Stimulated activated CD4-positive, alpha-beta T cell treated with anti-CD3 and anti-CD28 coated beads, Interleukin-12 subunit alpha, Interleukin-12 subunit beta, amount 100 ng/mL, for 24 hours (primary cell): ENCODE measurements at places on chromosomes 7 and 10.

DNA sequence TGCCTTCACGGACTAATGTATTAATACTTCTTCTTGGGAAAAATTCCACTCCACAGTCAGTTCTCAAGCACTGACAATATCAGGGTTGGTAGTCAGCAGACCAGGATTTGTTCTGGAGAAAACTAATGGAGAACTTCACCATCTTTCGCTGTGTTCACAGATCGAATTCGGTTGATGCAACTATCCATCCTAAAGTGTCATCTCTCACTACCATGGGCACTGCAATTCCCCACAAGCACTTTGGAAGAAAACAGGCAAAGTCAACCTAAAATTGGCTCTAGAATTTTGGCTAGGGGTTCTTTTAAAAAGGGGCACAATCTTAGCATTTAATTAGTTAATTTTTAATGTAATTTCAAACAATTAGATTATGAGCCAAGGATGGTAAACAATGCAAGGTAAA is 164.4 kb downstream of the HGF start:
- no peak for DNase-seq

DNA sequence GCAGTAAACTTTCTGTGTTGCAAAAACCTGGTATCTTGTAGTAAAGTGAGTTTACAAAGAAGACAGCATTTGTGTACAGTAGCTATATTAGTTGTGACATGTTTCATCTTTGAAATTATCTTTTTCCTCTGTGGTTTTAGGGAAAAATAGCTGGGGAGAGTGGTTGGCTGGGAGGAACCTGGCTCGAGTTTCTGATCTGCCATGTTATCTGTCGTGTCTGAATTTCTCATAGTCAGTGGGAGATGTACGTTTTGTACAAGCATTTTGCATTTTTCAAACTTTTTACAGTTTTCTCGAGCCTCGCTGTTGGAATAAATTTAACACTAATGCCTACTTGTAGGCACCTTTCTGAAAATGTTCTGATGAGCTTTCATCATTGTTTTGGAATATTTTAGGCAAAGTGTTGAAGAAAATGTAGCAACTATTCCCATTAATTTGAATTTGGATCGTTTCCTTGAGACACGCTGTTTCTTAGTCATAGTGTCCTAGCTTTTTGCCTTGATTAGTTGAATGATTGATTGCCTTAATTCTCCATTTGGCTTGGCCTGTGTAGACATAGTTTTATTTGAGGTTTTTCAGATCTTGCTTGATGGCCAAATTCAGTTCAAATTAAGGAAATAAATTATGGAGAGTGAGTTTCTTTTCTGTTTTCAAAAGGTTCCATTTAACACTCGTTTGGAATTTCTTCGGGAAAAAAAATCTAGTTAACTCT is 65.1 kb downstream of the CAMK1D start:
- no peak for DNase-seq

- DNase-seq: no peak
These were observed 2.3 kb upstream of the CREB5 start for GRCh38 chr7:28409716-28410627.

- no peak for DNase-seq
These were observed 192.8 kb downstream of the GPAM start for GRCh38 chr10:111990734-111991133.

DNA sequence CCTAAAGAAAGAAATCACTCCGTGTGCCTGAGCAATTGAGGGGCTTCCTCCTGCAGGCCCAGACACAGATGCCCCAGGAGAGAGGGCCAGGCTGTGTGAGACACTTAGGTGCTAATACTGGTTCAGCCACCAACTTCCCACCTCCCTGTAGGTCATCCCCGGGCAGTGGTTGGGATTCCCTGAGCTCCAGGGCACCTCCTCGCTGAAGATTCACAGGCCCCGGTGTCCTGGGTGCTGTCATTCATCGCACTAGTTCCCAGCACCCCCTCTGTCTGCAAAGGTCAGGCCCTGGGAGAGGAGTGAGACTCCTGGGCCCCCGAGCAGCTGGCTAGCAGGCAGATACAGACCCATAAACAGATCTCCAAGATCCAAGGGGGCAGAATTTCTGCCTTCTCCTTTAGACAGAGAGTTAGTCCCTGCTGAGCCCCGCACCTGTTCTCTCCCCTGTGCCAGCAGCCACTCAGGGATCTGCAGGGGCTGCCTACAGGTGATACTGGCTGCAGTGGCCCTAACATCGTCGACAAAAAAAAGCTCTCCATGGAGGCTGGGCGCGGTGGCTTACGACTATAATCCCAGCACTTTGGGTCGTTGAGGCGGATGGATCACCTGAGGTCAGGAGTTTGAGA is 38.2 kb upstream of the GTF2I start:
- no peak for DNase-seq

DNA sequence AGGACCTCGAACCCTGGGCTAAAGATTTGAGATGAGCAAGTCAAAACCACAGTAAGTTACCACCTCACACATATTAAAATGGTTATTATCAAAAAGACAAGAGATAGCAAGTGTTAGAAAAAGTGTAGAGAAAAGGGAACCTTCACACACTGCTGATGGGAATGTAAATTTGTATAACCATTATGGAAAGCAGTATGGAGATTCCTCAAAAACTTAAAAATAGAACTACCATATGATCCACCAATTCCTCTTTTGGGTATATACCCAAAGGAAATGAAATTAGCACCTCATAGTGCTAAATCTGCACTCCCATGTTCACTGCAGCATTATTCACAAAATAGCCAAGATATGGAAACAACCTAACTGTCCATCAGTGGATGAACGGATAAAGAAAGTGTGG is 20.8 kb upstream of the FRA10AC1 start:
- no peak for DNase-seq

DNA sequence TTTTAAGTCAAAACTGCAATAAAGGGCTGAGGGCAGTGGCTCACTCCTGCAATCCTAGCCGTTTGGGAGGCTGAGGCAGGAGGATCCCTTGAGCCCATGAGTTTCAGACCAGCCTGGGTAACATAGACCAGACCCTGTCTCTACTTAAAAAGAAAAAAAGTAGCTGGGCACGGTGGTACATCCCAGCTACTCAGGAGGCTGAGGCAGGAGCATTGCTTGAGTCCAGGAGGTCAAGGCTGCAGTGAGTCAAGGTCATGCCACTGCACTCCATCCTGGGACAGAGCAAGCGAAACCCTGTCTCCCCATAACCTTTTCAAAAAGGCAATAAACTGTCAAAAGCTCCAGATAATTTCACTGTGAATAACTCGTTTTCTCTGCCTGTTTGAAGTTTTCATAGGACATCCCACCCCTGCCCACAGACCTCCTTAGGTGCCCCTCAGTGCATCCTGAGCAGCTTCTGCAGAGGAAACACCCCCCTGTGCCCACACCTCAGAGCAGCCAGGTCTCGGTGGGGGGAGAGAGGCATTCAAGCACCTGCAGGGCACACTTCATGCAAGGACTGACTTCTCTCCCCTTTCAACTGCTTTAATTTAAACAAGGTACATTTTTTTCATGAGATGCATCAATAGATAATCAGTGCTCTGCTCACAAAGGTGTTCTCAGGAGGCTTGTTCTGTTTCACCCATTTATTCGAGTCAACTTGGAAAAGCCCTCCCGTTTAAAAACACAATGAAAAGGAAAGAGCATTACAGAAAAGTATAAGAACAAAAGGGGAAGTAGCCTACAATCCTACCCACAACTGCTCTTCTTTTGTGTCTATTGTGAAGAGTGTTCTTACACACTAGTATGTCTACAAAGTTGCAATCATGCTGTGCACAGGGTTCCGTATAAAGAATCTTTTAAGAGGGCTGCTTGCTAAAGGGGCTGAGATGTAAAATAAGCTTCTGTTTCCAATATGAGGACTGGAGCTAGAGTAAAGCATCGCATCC is 104.9 kb downstream of the KMT2E start:
- DNase-seq: no peak

- DNase-seq: peak; percentile 26
These were observed 672 bp downstream of the LFNG start for GRCh38 chr7:2520131-2520760.

DNA sequence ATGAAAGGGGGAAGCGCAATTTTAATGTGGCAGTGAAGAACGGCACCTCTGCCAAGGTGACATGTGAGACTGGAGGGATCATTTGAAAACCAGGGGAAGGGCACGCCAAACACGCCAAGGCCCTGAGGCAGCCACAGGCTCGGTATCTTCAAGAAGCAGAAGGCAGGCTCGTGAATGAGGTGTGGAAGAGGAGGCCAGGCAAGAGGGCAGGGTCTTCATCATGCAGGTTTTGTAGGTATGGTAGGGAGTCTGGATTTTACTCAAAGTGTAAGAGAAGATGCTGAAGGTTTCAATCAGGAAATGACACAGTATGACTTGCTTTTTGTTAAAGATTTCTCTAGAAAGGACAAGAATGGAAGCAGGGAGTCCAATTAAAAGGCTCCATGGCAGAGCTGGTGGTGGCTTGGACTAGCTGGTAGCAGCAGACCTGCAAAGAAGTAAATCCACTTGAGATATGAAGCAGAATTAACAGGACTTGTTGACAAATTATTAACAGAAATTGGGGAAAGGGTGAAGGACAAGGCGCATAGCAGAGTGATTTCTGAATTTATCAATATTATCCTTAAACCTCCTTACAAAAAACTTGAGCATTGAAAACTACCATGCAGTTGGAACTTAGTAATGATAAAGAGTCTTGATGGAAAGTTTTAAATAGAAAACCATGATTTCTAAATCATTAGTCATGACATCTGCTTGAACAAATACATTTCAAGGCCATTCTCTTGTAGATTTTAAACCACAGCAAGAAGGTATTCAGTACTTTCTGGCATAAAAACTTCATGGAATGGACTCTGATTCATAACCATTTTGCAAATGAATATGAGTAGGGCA is 70.4 kb downstream of the COA1 start:
- DNase-seq: no peak

GRCh38 chr10:5976512-5977470 is 552 bp downstream of the IL15RA start:
- DNase-seq: peak; percentile 17

GRCh38 chr7:153422291-153423209 is 629.6 kb upstream of the DPP6 start:
- DNase-seq: no peak

- DNase-seq: no peak
These were observed 24.1 kb downstream of the ATRNL1 start for GRCh38 chr10:115117301-115117700.
